Lung (tissue), 17 donors: ENCODE measurements at places on chromosomes 2 and 18.
A peak's percentile ranks its signal among the peaks of the same experiment; 100 is the strongest.

DNA sequence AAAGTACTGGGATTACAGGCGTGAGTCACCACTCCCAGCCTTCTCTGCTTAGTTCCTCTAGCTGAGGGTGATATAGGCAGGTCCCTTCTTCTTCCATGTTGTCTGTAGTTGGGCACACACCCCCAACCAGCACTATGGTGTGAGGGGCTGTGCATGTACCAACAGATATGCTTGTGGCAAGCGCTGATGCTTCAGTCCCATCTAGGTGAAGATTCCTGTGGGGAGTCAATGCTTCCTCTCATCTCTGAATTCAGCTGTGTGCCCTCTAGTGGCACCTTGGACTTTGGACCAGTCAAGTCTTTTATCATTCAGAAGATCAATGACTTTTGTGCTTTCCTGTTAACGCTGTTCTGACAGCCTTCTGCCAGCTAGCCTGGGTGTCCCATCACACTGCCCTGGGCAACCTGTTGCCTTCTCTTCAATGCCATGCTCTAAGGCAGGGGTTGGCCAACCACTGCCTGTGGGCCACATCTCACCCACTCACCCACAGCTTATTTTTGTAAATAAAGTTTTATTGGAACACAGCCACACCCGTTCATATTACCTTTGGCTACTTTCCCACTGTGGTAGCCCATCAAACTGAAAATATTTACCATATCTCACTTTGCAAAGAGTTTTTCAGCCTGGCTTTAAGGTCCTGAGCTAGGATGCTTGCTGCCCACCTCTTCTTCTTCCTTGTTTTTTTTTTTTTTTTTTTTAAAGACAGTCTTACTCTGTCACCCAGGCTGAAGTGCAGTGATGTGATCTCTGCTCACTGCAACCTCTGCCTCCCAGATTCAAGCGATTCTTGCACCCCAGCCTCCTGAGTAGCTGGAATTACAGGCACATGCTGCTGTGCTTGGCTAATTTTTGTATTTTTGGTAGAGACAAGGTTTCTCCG is 51.0 kb downstream of the NPAS2 start:
- DNase-seq = no peak

GRCh38 chr2:30149513-30149912 is 2.7 kb downstream of the YPEL5 start:
- no peak for DNase-seq

DNA sequence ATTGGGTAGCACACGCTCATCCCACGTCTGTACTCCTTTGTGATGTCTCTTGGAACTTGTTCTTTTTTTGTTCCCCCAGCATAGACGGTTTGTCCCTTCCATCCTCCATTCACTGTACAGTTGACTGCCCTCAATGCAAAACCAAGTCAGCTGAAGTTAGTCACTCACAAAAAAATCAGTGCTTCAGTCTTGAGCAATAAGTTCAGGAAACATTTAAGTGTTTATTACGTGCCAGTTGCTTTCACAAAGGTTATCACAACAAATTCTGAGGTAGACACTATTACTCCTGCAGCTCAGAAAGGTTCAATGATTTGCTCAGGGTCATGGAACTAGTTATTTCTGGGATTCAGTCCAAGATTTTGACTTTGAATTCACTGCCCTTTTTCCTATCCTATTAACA is 102.2 kb downstream of the PDE1A start:
- DNase-seq = no peak

DNA sequence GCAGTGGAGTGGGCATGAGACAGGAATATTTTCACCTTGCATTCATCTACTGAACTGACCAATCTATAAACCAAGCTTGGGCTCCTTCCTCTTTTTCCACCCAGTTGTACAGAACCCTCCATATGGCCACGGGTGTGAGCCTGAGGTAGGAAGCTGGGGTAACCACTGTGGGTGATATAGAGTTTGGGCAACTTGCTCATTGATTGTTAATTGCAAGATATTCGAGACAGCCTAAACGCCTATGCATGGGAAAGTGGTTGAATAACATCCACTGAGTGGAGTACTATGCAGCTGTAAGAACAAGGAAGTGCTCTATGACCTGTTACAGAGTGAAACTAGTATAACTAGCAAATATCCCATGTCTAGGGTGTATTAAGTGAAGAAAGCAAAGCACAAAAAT is 7.3 kb upstream of the VAPA start:
- no peak for DNase-seq

- DNase-seq = no peak
Observed at GRCh38 chr2:222976521-222977061, 75.4 kb upstream of the KCNE4 start.

DNA sequence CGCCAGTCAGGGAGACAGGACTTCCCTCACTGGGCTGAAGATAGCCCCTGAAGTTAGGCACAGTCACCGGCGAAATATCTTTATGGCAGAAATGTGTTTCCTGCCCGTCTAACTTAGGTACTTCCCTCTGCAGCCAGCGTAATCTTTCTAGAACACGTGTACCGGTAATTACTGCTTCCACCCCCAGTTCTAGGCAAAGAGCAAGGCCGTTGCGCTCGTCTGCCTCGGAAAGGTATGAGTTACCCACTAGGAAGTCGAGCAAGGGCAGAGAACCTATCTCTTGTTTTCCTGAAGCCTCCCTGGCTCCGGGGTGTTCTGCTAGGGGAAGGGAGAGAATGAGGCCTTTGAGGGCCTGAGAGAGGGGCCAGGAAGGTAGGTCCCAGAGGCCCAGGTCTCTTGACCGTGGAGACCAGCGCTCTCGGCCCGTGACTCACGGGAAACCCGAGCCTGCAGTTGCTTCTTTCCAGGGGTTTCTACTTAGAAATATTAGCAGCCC is 70.0 kb downstream of the TWSG1 start:
- no peak for DNase-seq

- DNase-seq = peak; percentile 44
Observed at GRCh38 chr2:10964052-10964790, 52.5 kb downstream of the KCNF1 start.

DNA sequence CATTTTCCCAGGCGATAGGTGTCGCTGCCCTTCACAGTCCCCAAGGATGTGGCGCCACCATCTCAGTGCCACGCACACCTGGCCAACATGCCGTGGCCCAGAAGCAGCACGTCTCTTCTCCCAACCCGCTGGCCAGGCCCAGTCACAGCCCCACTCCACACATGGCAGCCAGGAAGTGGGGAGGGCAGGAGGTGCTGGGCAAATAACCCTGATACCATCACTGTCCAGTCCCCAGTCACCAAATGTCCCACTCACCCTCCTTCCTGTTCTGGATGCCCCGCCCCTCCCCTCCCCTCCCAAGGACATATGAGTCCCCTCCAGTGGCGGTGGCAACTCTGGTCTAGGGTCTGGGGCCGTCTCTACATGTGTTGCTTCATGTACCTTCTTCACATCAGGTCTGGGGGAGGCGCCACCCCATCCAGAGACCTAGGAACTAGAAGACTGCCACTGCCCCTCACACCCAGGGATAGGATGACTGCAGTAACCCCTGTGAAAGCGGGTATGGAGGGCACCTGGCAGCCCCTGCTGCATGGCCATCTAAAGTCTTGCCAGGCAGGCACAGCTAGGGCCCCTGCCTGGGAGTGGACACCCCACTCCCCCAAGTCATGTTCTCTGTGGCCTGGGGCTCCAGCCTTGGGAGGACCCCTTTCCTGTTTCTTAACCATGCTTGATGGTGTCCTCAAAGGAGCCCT is 7.3 kb upstream of the CAPN10 start:
- DNase-seq = no peak

DNA sequence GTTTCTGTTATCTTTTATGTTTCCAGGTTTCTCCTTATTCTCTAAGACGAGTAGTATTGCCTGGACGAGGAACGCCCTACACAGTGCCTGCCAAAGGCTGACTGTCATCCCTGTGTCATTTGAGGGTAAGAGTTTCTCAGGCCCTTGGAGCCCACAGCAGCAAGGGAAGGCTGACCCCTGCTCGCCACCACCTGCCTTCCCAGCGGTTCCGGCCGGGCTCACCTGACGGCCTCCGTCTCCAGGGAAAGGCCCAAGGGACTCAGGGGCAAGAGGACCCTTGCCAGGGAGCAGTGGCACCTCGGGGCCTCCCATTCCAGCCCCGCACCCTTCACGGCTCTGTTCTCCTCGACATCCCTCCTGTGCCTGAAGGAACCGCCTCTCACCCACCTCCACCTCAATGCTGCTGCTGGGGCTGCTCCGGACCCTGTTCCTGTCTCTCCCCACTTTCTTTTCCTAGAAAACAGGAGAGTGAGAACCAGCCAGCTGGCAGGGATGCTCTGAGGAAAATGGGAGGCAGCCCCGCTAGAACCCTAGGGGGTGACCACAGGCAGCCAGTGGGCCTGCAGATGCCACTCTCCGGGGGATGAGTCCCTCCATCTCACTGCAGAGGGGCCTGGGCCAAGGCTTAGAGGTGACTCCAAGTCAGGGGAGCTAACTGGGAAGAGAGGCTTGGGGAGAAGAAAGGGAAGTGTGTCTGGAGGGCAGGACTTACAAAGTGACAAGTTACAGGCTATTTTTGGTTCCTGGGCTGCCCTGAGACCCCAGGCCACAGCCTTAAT is 1.9 kb downstream of the LIMS2 start:
- DNase-seq = peak; percentile 8

DNA sequence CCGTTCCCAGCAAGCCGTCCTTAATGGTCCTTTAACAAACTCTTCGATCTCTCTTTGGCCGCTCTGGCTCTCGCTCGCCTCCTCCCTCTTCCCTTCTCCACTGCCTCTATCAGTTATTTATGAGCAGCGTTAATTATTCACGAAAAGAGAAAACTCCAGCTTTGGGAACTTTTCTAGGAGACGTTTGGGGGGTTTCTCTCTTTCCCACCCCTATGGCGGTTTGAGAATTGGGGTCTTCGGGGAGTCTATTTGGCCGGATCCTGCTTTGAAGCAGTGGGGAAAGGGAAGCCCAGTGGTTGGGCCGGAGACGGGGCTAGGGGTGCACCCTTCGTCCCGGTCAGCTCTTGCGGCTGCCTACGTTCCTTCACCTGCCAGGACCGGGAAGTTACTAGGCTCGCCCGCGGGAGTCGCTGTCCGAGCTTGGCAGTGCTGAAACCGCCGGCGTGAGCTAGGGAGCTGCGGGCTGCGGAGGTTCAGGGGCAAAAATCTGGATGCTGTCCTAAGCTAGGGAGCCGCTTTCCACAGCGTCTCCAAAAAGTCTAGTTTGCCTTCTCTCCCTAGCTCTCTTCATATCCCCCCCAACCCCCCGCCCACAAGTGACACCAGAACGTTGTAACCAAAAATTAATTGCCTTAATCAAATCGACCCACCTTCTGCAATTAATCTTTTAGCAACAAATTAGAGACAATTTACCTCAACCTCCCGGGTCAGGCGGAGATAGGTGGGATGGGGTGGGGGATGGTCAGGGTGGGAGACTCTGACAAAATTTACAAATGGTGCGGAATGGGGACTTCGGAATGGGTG is 8.9 kb upstream of the SKOR2 start:
- peak; percentile 70 for DNase-seq

- no peak for DNase-seq
Observed at GRCh38 chr2:210531482-210531881, 24.9 kb upstream of the CPS1 start.

GRCh38 chr2:148103946-148104345 is 83.1 kb downstream of the MBD5 start:
- DNase-seq = no peak

DNA sequence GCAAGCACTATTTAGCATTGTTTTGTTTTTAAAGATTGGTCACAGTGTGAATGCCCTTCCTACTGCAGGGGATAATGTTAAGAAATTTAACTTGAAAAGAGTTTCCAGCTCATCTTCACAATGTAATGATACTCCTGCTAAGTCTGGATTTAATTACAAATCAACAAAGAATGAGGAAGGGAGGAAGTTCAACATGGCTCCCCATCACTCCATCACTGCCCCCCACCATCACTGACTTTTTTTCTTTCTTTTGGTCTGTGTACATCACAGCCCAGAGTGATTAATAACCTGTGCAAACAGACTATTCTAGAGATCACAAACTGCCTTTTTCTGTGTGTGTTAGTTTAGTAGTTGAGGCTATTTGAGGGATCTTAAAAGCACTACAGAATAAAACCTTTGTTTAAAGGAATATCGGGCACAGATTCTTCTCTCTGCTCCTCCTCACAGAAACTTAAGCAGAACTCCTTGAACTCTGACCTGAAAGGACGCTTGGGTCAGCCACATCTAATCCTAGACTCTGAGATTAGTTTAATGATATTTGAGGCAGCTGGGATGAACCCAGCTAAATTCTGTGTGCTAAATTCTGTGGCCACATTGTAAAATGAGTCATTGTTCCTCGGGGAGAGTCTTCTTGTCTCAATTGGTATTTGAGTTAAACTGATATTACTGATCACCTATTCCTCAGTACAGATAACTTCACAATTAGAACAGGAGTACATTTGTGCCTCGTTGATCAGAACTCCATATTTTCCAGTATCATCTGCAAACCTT is 47.8 kb downstream of the SATB2 start:
- no peak for DNase-seq

- DNase-seq = no peak
Observed at GRCh38 chr2:167504061-167504460, 615.8 kb downstream of the XIRP2 start.

- no peak for DNase-seq
Observed at GRCh38 chr2:109117780-109118179, 11.2 kb upstream of the SH3RF3 start.

DNA sequence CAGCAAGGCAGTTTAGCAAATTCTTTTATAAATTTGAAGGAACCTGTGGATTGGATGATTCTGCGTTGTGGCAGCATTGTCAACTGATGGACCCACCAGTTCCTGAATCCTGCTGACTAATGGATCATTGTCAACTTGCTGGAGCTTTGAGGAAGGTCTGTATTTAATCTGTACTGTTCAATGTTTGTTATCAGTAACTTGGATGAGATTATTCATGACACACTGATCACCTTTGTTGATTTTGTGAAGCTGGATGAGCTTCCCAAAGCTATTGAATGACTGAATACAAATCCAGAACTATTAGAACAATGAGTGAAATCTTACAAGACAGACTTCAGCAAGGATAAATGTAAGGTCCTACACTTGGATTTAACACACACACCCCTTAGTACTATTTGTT is 101.3 kb downstream of the AQP4 start:
- DNase-seq = no peak

DNA sequence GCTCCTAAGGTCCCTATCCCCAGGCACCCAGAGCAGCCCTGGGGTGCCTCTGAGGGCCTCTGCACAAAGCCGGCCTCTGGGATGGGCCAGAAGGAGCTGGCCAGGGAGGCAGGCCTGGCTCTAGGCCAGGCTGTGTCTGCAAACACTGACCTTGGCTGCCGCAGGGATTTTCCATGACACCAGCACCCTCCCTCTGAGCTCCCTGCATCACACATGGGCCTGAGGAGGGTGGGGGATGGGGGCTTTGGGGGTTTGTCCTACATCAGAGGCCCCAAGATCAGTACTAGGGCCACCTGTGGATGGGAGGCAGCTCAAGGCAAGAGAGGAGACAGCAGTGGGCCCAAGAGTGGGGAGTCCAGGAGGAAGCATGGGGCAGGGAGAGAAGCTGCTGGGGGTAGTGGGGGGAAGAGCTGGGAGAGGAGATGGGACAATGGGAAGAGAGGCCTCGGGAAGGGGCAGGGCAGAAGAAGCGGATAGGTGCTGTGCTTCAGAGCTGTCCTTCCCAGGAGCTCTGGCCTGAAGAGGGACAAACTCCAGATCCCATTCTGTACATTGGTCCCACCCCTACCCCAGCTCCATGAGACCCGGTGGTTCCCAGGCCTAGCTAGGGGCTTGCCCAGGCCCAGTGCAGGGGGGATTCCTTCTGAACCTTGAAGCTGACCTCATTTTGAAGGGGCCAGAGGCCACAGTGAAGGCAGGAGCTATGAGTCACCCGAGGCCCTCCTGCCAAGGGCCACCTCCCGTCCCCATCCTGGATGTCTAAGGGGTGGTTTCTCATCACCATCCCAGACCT is 28.0 kb downstream of the KCNK3 start:
- DNase-seq = peak; percentile 98

- DNase-seq = peak; percentile 12
Observed at GRCh38 chr2:207768168-207768865, 1.4 kb downstream of the FZD5 start.

- no peak for DNase-seq
Observed at GRCh38 chr18:45728336-45729010, 4.5 kb downstream of the SLC14A1 start.
